Hindlimb muscle (tissue), 1 donor: ENCODE measurements at places on chromosomes 3 and 15. TPM values are rescaled to one million over a fixed set of nuclear protein-coding genes. Genes with fewer than 3 reads are reported as not detected.

The CELF6 gene
- 2.1 TPM for polyA plus RNA-seq

GRCh38 chr15:50506121-50506520 is 40.3 kb downstream of the USP50 start:
- DNase-seq, result no peak

The PDCD10 gene
- polyA plus RNA-seq, result 24.6 TPM

GRCh38 chr3:18079062-18079461 is 336.6 kb upstream of the TBC1D5 start:
- no peak for DNase-seq

The CD86 gene
- polyA plus RNA-seq, result 5.2 TPM

The DNASE1L3 gene
- polyA plus RNA-seq, result 0.61 TPM

GRCh38 chr3:78848392-78849288 is 919.2 kb downstream of the ROBO1 start:
- DNase-seq, result no peak

GRCh38 chr3:16516695-16517481 is 3.4 kb upstream of the RFTN1 start:
- no peak for DNase-seq

The ZNF501 gene
- polyA plus RNA-seq, result 5.2 TPM

DNA sequence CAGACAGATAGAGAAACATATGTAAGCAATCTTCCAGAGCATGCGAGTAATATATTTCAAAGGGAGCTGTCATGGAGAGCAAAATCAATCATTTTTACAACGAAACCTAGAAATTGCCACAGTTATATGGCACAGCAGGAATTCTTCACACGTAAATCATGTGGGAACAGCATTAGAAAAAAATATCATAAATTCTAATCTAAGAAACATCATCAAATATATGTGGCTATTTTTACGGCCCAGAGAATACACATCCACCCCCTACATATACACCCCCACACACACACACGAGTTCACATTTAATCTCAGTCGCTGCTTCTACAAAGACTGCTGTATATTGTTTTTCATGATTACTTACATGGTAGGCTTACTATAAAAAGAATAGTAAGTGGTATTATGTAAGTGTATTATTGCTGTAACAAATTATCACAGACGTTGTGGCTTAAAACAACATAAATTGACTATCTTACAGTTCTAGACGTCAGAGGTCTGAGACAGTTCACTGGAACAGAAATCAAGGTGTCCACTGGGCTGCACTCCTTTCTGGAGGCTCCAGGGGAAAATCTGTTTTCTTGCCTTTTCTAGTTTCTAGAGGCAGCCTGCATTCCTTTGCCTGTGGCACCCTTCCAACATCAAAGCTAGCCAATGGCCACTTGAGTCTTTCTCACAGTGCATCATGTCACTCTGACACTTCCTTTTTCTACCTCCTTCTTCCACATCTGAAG is 363.3 kb downstream of the ULK4 start:
- DNase-seq, result no peak

GRCh38 chr3:173663696-173664111 is 266.2 kb downstream of the NLGN1 start:
- peak; percentile 8 for DNase-seq

DNA sequence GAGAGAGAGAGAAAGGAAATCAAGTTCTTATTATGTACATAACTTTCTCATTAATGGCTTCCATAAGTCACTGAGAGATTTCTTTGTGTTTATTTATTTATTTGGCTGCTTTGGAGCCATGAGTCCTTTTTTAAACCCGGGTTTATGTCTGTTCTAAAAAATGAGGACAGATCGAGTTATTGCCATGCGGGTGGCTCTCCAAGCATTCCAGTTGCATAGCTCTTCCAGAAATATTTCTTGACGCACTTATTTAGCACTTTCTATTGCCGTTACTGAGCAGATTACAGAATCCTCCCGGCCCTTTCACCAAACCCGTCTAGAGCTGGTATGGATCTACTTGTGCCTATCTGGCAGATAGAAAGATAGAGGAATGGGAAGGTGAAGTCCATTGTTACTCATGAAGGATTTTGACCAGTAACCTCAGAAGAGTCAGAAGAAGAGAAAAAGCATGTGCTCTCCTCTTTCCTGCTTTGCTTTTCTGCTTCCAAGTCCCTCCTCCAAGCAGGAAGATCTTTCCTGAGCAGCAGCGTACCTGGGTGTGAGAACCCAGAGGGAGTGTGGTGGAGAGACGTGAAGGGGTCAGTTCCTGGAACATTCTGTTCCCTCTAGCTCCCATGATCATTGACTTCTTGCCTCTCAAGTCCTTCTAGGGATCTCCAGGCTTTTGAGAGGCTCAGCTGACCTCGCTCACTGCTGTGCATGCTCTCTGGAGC is 112.8 kb downstream of the LPP start:
- DNase-seq, result no peak

The FGF12 gene
- 2.9 TPM for polyA plus RNA-seq

The CLSTN2 gene
- 2.5 TPM for polyA plus RNA-seq

- DNase-seq, result no peak
Measured at GRCh38 chr3:189202106-189202505, 30.3 kb downstream of the TPRG1 start.

The TRIM71 gene
- 0.18 TPM for polyA plus RNA-seq

DNA sequence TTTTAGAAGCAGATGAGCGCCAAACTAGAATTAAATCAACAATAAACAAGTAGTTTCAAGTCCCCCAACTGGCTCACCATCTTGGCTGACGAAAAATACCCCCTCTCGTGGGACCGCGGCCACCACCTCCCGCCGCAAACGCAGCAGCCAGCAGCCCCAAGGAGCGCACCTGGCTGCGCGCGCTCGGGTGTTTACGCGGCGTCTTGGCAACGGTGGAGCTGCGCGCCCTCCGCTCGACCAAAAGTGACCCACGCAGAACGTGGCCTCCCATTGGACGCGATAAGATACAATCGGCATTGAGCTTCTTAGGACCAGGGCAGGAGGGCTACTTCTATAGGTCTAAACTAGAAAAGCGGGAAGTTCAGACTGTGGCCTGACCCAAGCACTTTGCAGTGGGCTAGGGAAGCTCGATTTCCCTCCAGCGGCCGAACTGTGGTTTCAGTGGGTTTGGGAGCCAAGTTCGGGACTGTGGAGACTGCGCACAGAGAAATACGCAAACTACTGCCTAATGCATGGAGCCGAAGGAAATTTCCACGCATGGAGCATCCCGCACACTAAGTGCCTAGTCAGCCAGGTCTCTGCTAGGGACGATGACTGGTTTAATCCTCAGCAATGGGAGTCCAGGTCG is at the start of gene MNS1:
TSS of gene MNS1 (minus strand) at position 245 of the 628 bp plus-strand sequence. CDS start at position 80, 165 bp downstream.
- peak; percentile 97 for DNase-seq

- no peak for DNase-seq
Measured at GRCh38 chr15:54277834-54278233, 299.6 kb downstream of the UNC13C start.

- DNase-seq, result no peak
Measured at GRCh38 chr3:41102750-41103149, 96.6 kb upstream of the CTNNB1 start.

- peak; percentile 26 for DNase-seq
Measured at GRCh38 chr3:154931484-154931883, 148.6 kb upstream of the MME start.

GRCh38 chr3:121957674-121958415 is 63.6 kb downstream of the SLC15A2 start:
- peak; percentile 18 for DNase-seq

DNA sequence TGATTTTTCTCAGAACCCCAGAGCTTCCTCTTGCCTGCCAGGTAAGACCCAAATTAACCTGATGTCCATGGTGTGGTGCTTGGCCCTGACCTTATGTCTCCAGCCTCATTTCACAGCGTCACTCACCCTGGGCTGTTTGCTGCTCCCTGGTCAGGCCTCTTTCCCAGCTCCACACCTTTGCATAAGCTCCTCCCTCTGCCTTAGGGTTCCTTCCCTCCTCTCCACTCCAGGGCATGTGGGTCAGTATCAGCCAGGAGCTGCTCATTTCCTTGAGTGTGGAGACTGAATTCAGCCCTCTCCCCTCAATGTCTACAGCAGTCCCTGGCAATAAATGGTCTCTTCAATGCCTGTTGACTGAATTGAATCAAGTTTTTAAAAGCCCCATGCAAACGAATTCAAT is 75.6 kb upstream of the ANKRD34C start:
- no peak for DNase-seq

The CLDN1 gene
- 2.5 TPM for polyA plus RNA-seq

The SPINK8 gene
- not detected for polyA plus RNA-seq

DNA sequence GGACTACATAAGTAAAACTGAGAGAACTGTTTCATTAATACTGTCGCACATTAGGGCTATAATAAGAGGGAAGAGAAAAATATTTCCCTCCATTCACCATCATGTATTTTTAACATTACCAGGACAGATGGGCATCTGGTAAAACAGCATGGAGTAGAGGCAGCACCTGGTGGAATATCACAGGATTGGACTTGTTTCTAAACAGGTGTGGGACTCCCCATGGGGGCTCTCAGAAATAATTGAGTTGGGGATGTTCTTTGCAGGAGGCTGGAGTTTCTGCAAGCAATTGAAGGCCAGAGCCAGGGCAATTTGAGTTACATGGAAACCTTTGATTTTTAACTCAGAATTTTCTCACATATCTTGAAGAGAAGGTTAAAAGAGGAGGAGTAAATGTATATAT is 8.4 kb upstream of the MINDY2 start:
- no peak for DNase-seq

GRCh38 chr3:159987291-159987711 is 1.3 kb upstream of the IL12A start:
- DNase-seq, result no peak

The THAP10 gene
- 2.1 TPM for polyA plus RNA-seq

GRCh38 chr3:33046521-33046920 is 50.4 kb downstream of the GLB1 start:
- DNase-seq, result no peak

The SERPINI1 gene
- 7.6 TPM for polyA plus RNA-seq

- no peak for DNase-seq
Measured at GRCh38 chr15:95834028-95834804, 496.3 kb upstream of the NR2F2 start.
